ENCODE measurements at places on chromosomes 7 and 10.

GRCh38 chr10:48336978-48337599 is 30.6 kb downstream of the MAPK8 start:
- DNase-seq = no peak

GRCh38 chr7:47441796-47442604 is 139.9 kb downstream of the TNS3 start:
- DNase-seq = no peak

GRCh38 chr10:14466257-14466656 is 135.5 kb upstream of the FRMD4A start:
- no peak for DNase-seq

DNA sequence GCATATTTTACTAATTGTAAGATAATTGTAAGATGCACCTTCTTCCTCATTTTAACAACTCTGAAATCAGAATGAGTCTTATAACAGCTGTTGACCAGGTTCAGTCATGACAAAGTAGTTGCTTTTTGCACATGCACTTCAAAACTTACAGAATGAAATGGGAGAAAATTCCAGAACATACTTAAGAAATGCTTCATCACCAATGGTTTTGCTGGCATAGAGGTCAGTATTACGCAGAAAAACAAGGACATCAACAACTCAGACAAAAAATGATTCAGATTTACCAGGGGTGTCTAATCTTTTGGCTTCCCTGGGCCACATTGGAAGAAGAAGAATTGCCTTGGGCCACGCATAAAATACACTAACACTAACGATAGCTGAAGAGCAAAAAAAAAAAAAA is 13.3 kb downstream of the COL28A1 start:
- no peak for DNase-seq

- DNase-seq = no peak
These were observed 83.3 kb downstream of the CTBP2 start for GRCh38 chr10:125076891-125077541.

DNA sequence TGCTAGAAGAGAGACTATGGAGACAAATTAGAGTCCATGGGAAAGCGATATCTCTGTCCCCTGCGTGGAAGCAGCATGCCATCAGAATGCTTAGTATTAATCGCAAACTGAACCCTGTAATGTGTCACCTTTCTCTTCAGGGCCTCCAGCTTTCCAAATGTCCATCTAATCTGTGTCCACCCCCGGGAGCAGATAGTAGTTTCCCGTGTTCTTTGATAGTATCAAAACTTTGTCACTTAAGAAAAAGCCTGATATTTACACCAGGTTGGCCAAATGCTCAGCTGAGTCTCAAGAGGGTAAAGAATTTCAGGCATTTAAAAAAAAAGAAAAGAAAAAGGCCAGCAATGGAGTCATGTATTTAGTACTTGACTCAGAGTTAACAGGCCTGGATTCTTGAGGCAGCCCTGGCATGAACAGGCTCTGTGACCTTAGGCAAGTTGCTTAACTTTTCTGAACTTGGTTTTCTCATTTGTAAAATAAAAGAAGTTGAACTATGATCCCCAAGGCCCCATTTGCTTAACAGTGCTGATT is 10.4 kb upstream of the GSAP start:
- DNase-seq = no peak

DNA sequence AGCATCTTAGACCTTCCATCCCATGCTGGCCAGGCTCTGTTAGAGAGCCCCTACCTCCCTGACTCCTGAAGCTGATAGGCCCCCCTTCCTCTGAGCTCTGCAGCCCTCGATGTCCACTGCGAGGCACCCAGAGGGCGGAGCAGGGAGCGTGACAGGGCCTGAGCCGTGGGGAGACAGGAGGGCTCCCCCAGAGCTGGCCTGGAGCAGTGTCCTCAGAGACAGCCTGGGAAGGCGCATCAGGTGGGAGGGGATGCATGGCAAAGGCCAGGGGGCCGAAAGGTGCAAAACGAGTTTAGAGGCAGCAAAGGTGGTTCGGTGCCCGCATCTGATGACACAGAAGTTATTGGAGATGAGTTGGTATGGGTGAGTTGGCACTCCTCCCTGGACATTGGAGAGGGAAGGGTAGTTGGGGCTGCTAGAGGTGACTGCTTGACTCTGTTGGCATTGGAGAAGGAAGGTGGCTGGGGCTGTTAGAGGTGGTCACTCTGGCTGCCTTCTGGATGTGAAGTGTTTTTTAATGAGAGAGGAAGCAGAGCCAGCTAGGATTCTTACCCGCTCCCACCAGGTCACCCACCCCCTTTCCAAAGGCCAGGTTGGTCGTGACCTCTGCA is 53.1 kb downstream of the PRF1 start:
- DNase-seq = no peak

- DNase-seq = no peak
These were observed 71.8 kb upstream of the DNAJB6 start for GRCh38 chr7:157265051-157265450.

GRCh38 chr10:71082960-71083715 is 129.2 kb upstream of the UNC5B start:
- DNase-seq = no peak

DNA sequence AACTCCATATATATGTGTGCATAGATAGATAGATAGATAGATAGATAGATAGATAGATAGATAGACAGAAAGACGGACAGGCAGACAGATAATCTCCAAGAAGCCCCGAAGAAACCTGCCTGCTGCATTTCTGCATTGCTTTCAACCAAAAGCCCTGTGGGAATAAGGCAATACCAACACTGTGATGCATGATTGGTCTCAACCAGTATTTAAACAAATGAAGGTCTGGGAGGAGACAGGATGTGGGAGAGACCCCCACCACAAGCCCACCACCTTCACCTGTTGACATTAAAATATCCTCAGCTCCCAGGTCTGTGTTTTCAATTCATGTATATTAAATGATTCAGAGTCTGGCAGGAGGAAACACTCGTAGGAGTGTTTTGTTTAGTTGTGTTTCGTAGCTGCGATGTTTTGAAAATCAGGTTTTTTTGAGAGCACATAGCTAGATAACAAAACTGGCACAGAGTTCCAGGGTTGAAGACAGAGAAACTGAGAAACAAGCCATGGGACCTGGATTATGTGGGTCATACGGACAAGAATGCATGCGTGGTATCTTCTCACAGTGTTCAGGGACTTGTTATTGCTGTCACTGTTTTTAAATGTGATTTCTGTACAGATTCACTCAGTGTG is 200.7 kb upstream of the AHR start:
- no peak for DNase-seq

DNA sequence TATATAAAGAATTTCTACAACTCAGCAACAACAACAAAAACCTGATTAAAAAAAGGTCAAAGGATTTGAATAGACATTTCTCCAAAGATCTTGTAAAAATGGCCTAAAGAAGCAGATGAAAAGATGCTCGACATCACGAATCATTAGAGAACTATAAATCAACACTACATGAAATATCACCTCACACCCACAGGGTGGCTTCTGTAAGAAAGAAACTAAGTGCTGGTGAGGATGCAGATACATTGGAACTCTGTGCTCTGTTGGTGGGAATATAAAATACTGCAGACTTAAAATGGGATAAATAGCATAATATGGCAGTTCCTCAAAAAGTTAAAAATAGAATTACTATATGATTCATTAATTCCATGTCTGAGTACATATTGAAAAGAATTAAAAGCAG is 38.3 kb upstream of the CDCA7L start:
- DNase-seq = no peak

DNA sequence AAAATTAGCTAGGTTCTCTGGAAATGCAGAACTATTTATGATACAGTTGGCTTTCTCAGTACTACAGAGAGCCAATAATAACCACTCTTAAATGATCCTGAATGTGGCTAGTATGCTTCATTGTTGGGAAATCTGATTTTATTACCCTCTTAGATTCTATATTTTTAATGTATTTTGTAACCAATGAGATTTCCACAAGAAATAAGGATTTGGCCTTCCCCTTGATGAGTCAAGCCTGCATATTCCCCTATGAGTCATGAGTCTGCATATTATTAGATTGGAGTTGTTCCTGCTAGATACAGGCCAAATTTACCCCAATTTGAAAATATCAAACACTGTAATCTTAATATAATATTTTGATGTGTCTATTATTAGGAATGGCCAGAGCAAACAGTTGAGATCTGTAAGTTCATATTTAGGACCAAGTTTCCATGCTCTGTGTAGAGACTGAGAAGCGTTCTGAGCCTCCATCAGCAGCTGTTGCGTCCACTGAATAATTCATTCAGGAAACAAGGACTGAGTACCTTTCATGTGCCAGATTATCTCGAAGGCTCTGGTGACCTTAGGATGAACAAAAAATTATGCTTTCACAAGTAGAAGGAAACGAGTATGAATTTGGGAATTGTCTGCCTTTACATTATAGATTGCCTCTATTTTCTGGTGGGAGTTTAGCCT is 793.4 kb downstream of the NRG3 start:
- no peak for DNase-seq

DNA sequence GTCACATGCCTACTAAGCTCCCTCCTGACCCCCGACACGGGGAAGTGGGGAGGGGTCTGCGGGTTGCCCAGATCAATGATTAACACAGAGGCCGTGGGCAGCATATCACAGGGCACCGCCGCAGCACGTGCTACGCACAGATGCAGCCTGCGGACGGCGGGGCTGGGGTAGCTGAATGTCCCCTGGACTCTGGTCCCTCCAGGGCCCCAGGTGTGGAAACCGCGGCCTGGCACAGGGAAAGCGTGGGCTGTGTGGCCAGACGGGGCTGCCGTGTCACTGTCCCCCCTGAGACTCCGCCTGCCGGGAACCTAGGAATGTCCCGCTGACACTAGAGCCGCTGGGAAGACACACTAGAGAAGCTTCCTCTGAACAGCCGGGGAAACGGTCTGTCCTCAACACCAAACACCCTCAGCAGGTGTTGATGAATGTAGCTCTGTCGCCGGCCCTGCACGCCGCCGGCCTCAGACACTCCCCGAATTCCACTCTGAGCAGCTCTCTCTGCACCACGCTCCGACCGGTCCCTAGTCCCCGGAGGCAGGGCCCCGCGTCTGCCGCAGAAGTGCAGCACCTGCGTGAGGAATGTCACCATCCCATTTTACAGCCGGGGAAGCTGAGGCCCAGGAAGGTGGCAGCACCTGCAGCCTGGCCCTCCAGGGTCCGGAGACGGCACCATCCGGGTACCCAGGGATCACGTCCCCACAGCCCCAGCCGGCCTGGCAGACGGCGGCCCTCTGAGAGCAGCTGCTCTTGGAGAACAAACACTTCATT is 33.4 kb upstream of the PDGFA start:
- no peak for DNase-seq

DNA sequence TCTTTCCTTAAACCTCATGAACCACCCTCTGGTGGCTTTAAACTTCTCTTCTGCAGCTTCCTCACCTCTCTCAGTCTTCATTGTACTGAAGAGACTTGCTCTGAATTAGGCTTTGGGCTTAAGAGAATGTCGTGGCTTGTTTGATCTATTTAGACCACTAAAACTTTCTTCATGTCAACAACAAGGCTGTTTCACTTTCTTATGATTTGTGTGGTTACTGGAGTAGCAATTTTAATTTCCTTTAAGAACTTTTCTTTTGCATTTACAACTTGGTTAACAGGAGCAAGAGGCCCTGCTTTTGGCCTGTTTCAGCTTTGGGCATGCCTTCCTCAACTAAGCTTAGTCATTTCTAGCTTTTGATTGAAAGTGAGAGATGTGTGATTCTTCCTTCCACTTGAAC is 38.1 kb upstream of the CDHR3 start:
- no peak for DNase-seq

DNA sequence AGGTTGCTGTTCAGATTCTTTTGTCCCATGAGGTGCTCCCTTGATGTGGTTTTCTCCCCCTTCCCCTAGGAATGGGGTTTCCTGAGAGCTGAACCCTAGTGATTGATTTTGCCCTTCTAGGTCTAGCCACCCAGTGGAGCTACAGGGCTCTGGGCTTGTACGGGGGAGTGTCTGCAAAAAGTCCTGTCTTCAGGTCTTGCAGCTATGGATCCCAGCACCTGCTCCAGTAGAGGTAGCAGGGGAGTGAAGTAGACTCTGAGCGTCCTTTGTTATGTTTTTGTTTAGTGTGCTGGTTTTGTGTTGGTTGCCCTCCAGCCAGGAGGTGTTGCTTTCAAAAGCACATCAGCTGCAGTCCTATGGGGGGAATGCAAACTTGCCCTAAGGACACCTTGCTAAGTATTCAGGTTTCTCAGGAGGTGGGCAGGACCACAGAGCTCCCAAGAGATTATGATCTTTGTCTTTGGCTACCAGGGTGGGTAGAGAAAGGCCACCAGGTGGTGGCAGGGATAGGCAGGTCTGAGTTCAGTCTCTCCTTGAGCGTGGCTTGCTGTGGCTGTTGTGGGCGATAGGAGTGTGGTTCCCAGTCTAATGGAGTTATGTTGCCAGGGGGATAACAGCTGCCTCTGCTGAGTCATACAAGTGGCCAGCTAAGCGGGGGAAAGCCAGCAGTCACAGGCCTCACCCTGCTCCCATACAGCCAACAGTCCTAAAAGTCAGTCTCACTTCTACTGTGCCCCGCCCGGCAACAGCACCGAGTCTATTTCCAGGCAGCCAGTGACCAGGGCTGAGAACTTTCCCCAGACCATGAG is 92.4 kb upstream of the JCAD start:
- no peak for DNase-seq

- no peak for DNase-seq
These were observed 8.0 kb upstream of the BEND7 start for GRCh38 chr10:13536674-13537366.

GRCh38 chr7:8258166-8258565 is 3.8 kb downstream of the ICA1 start:
- no peak for DNase-seq

GRCh38 chr10:123039632-123039930 is 30.8 kb downstream of the ACADSB start:
- no peak for DNase-seq

DNA sequence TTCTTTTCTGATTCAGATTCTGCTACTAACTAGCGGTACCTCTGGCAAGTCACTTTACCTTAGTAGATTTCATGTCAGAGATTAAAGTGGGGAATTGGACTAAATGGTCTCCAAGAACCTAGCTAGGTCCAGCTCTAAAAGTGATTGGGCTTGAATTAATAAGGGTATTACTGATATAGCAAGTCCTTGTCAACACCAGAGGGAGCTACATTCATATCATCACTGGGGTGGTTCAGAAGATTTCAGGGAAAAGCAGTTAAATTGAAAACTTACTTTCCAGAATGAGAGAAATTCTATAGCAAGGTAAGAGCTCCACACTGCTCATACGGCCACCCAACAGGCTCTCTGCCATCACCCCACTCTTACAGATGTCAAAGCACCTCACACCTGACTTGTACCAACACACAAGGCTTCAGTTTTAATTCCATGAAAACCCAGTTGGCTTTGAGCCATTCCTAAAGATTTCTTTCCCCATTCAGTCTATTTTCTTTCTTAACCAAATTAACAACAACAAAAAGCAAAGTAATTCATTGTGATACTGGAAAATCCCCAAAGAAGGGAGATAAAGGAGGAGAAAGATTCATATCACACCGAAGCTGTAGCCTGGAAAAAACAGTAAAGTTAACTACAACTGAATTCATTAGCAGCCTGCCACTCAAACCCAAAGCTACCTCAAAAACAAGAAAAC is 38.0 kb upstream of the SPOCK2 start:
- no peak for DNase-seq

GRCh38 chr7:13017881-13018280 is 330.4 kb downstream of the ARL4A start:
- no peak for DNase-seq

GRCh38 chr10:28087661-28088351 is 88.9 kb upstream of the ODAD2 start:
- no peak for DNase-seq

Data from effector memory CD4-positive, alpha-beta T cell (primary cell).